ENCODE measurements at places on chromosomes 3 and 15.

GRCh38 chr15:64284042-64284441 lies 71.9 kb downstream of the CSNK1G1 start:
- no peak for DNase-seq

GRCh38 chr3:46666453-46666845 lies 27.0 kb downstream of the ALS2CL start:
- DNase-seq, result no peak

GRCh38 chr3:64593350-64593749 lies 94.5 kb downstream of the ADAMTS9 start:
- DNase-seq, result no peak

GRCh38 chr3:128352326-128352725 lies 114.4 kb downstream of the DNAJB8 start:
- DNase-seq, result no peak

GRCh38 chr3:4376499-4376898 lies 73.3 kb downstream of the SETMAR start:
- no peak for DNase-seq

Data from activated CD8-positive, alpha-beta memory T cell treated with anti-CD3 and anti-CD28 coated beads, Interleukin-2, amount 50 U/mL, for 48 hours (primary cell).